ENCODE measurements at places on chromosomes 12 and 14.

DNA sequence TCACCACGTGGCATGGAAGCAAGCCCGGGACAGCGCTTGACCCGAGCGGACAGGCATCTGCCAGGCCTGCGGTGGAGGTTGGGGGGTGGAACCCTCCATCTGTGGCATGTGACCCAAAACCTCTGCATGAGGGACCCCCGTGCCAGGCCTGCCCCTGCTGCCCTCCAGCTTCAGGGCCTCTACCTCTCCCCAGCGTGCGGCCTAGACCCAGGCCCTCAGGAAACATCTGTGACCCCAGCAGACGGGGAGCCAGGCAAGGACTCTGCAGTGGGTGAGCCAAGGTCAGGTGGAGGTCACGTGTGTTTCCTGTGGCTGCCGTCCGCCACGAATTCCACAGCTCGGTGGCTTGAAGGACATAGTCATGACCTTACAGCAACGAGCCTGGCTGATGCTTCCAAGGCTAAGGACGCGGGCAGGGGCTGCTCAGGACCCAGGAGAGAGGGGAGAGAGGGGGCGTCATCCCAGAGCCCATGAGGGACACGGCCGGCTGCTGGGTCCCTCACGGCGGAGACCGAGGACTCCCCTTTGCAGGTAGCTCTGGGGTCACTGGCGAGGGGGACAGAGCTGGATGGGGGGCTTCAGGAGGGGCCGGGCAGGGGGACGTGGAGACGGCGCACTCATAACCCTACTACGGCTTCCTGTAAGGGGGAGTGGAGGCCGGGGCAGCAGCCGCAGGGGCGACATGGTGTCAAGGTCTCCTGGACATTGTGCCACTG is 91.5 kb downstream of the GALNT9 start:
- no peak for DNase-seq

- DNase-seq, result no peak
Observed at GRCh38 chr12:14962153-14962539, 745 bp upstream of the ARHGDIB start.

GRCh38 chr12:530821-531220 is 71.1 kb downstream of the B4GALNT3 start:
- DNase-seq, result no peak

DNA sequence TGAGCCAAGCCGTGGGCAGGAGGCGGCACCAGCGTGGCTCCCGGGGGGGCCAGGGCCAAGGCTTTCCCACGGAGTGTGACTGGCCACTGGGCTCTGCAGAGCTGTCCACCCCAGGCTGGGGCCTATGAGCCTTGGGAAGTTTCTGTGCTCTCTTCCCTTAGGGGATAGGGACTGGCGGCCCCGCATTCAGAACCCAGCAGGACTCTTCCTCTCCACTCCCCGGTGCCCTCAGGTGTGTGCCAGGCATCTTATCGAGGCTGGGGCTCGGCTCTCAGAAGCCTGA is 17.8 kb upstream of the EIF2B2 start:
- no peak for DNase-seq

DNA sequence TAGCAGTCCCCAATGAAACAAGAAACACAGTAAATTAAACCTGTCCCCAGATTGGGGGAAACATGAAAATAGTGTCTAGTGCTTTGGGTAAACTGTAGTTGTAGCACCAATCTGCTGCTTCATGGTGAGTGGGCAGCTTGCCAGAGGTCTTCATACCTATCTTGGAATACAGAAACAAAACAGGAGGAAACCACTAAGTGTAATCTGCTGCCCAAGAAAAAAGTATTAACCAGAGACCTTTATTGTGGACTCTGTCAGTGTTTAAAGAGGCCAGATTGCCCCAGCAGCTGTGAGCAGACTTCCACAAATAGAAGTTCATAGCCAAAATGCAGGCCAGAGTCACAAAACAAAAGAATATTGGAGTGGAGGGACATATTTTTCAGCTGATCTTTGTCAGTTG is 2.3 kb downstream of the ISCU start:
- no peak for DNase-seq

GRCh38 chr12:88241862-88242570 is 99.9 kb downstream of the TMTC3 start:
- no peak for DNase-seq

DNA sequence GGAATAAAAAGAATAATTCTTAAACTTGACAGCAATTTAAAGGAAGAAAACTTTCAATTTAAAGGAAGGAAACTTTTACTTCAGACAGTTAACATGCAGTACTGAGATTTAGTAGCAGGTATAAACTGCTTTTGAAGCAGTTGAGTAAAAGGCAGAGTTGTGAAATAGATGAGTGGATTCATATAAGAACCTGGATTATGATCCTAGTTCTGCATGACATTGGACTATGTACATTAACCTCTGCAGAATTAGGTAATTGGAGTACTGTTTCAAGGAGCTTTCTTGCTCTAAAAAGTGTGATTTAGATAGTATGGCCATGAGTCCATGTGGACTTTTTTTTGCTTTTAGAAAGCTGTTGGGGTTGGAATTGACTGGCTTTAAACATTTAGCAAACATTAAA is 29.7 kb downstream of the ATP2A2 start:
- no peak for DNase-seq

- no peak for DNase-seq
Observed at GRCh38 chr12:27524839-27525753, 1.1 kb downstream of the PPFIBP1 start.

DNA sequence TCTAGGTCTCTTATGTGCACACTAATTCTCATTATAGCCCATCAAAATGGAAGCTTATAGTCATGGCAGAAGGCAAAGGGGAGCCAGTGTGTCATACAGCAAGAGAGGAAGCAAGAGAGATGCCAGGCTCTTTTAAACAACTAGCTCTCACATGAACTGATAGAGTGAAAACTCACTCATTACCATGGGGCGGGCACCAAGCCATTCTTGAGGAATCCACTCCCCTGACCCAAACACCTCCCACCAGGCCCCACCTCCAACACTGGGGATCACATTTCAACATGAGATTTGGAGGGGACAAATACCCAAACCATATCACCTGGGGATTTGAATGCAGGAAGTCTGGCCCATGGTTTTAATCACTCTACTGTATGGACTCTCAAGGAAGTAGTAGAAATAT is 36.9 kb upstream of the CRACR2A start:
- DNase-seq, result no peak

DNA sequence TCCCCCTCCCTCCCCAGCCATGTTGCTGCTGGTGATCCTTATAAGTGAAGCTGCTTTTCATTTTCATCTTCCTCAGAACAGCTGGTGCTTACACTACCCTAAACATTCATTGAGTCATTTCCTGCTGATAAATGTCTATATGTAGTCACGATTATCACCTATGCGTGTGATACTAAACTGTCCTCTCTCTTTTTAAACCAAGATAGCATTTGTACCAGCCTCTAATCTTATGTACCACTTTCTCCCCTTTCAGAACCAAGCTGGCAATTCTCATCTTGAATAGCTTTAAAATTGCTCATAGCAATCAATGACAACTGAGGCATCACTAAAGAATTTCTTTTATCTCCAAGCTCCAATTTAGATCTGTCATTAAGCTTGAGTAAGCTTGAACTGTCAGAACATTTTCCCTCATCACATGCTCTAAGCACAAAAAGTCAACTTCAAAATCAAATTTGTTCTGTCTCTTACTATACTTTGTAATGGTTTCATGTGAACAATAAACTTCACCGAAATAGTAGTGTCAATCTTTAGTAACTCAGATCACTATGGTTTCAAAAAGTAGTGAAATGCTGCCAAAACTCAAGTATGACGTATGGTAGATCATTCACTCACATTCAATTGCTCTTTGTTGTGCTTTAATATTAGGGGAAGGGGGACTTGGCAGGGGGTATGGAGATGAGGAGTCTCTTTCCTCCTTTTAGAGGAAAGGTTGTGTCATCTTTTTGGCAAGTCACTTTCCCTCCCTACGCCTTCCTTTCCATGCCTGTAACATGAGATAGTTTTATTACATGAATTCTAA is 178.1 kb upstream of the NOVA1 start:
- no peak for DNase-seq

DNA sequence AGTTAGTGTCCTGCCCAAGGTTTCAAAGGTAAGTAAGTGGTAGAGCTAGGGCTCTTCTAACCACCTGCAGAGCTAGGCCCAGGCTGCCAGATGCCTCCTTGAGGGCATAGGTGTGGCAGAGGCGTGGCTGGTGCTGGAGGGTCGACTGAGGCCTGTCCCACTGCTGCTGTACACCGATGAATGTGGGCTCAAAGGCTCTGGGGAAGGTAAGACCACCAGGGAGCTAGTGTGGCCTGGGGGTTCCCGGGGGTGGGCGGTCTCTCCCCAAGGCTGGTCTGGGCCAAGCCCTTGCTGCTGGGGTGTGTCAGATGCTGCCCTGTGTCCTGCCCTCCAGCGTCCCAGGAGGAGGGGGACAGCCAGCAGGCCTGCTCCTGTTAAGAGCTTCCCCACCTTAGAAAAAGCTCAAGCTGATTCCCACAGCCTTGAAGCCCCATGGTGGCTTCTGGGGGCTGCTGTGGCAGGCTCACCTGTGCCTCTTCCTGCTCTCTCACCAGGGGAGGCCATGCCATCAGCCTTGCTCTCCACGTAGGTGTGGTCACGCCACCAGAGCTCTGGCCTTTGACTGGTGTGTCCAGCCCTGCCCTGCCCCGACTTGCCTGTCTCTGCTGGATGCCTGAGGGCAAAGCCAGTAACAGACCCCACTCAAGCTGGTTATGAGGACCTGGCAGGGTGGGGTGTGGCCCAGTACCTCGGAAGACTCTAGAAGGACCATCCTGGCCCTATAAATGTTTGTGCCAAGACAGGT is 36.8 kb downstream of the SH2B3 start:
- peak; percentile 56 for DNase-seq

DNA sequence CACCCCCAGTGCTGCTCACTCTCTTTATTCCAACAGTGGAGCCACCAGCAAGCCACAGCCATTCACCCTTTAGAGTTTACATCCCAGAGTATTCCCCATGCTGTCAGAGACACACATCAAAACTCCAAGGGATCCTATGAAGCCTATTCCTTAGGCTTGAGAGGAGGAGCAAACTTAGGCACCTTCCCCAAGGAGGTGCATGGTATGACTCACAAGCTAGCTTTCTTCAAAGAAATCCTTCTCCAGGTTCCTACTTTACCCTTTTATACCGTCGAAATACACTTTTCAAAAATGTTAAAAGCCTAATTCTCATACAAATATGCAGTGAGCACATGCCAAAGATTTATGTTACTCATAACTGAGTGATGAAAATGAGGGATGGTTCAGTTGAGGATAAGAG is 175.4 kb downstream of the ETNK1 start:
- DNase-seq, result no peak

- DNase-seq, result no peak
Observed at GRCh38 chr12:79688376-79689060, 2.2 kb downstream of the PAWR start.

- no peak for DNase-seq
Observed at GRCh38 chr12:94207467-94207848, 59.1 kb downstream of the PLXNC1 start.

GRCh38 chr12:76901628-76902380 is 23.0 kb upstream of the CSRP2 start:
- no peak for DNase-seq

- no peak for DNase-seq
Observed at GRCh38 chr14:101817501-101818001, 56.0 kb downstream of the PPP2R5C start.

DNA sequence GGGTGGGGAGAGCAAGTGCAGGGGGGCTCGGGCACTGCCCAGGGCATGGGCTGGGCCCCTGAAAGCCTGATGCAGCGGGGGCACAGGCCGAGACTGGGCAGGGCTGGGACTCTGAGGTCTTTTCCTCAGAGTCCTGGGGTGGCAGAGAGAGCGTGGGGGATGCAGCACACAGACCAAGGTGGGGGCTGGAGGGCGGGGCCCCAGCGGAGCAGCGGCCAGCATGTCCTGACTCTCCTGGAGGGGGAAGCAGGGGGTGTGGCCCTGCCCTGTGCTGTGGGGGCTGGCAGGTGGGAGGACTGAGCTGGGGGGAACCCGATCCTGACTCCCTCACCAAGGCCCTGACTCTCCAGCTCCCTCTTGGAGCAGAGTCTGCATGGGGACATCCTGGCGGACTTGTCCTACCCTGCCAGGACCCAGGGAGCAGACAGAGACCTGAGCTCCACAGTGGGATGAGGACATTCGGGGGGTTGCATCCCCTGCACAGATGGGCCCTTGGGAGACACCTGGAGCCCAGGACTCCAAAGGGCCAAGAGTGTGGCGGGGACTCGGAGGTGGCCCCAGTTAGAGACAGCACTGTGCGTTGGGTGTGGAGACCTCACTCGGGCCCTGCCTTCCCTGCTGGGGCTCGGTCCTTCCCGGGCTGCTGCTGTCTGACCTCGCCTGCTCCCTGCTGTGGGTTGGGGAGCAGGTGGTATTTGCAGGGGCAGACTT is 326.1 kb downstream of the TMEM121 start:
- DNase-seq, result peak; percentile 36

GRCh38 chr14:101001311-101002069 is 98.0 kb upstream of the RTL1 start:
- no peak for DNase-seq

DNA sequence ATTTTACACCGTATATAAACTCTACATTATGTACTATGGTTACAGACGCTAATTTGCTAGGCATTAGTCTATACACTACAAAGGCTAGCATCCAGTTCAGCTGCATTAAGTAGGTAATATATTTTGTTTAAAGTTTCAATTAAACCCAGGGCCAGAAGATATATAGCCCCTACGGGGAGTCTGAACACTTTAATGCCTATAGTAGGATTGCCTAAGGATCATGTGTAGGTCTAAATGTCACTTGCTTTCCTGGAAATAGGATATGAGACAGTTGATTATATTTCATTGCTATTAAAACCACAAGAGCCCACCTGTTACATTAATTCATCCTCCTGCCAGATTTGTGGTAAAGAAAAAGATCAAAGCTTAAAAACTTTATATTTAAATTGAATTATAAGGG is 286.9 kb downstream of the TMTC2 start:
- DNase-seq, result no peak

DNA sequence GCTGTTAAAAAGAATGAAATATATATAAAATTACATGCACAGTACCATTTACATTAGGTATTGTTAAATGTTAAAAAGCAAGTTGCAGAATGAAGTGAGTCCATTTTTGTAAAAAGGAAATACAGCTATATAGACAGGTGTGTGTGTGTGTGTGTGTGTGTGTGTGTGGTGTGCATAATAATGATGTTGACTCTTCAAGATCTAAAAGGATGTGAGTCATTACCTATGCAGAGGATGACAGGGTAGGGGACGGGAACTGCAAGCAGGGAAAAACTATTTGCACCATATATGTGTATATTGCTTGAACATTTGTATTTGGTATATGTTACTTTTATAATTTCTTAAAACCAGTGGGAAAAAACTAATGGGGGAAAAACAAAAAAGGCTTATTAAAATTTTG is 3.1 kb downstream of the C14orf39 start:
- DNase-seq, result no peak

- no peak for DNase-seq
Observed at GRCh38 chr14:70646705-70647104, 5.0 kb downstream of the TTC9 start.

DNA sequence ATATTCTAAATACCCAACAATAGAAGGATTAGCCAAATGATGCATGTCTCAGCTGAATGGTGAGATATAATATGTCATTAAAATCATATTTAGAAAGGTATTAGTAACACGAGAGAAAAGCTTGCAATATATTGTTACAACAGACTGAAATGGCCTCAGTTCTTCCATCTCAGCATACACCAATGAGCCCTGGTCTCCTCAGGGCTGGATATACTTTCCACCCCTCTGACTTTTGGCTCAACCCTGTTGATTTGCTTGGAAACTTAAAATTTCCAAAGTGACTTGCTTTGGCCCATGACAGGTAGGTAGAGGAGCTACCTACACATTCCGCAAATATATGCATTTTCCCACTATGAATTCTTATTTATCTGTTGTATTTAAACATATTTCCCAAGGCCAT is 908.1 kb upstream of the TMEM132C start:
- DNase-seq, result no peak

GRCh38 chr14:103015426-103015825 is 41.9 kb downstream of the CDC42BPB start:
- DNase-seq, result no peak

Measured in sciatic nerve (tissue), 2 donors.